K562 (cell line): ENCODE measurements at places on chromosomes 12 and 14.

GRCh38 chr12:132323171-132324010 is 6.0 kb downstream of the GALNT9 start:
- no peak for DNase-seq

DNA sequence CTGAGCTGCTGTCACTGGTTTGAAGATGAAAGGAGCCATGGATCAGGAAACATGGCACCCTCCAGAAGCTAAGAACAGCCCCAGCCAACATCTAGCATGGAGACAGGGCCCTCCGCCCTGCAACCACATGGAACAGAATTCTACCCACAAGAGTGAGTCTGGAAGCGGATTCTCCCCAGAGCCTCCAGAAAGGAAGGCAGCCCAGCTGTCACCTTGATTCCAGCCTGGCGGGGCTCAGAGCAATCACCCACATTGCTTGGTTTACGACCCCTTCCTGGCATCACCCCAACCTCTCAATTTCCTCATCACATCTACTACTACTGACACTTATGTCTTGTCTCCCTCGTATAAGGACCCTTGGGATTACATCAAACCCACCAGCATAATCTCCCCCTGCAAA is 38.5 kb downstream of the OAS2 start:
- DNase-seq = no peak

GRCh38 chr12:56046027-56046780 is 4.5 kb downstream of the RPS26 start:
- peak; percentile 27 for DNase-seq

DNA sequence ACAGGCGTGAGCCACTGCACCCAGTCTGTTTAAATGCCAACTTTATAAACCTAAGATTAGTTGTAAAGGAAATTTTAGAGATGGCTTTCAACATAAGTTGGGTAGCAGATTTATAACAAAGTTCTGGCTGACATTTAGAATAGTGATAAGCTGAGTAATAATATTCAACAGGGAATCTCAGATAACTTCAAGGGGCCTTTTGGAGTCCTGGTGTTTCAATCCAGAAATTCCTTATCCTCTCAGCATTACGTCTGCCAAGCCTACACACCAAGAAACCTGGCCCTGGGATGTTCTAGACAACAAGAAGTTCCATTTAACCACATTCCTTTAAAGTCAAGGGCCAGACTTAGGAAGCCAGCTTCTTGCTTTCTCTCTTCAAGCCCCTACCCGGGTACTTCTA is 59.5 kb upstream of the DYRK2 start:
- DNase-seq = no peak

GRCh38 chr12:109767456-109767855 is 53.8 kb downstream of the FAM222A start:
- no peak for DNase-seq

DNA sequence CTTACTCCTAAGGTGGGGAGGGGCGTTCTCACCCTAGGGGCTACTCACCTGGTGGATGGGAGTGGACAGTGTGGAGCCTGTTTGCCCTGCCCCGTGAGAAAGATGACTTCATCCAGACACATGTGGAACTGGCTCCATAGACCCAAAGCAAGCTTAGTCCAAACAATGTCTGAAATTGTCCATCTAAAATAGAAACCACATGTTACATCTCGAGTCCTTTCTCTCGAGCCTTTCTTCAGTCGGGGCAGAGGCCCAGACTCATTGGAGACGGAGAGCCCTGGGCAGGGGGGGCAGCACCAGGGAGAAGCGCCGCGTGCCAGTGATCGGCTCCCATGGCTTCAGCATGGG is 4.3 kb downstream of the SIVA1 start:
- DNase-seq = no peak

- no peak for DNase-seq
These were observed 158.9 kb downstream of the TMX1 start for GRCh38 chr14:51398898-51399297.

GRCh38 chr12:47819138-47819895 is 386 bp downstream of the HDAC7 start:
- DNase-seq = peak; percentile 82

GRCh38 chr12:92445253-92446082 is 257.3 kb upstream of the PLEKHG7 start:
- no peak for DNase-seq

DNA sequence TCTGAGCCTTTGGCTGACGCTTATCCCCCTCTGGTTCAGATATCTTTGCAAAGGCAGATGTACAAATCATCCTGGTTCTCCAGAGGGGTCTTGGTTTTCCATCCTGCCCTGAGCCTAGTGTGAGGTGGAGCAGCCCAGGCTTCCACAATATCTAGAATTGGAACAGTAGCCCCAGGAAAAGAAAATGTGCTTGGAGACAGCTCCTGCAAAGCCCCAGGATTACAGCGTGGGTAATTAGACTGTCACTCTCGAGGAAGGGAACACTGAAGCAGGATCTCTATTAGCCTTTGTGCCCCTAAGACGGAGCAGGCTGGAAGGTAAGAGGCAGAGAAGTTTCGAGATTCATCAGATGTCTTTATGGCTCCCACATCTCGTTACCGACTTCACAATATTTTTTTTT is 59.4 kb downstream of the TMEM132C start:
- no peak for DNase-seq

- no peak for DNase-seq
These were observed 33.5 kb downstream of the NIN start for GRCh38 chr14:50797250-50798047.

- DNase-seq = no peak
These were observed 334.1 kb downstream of the DPF3 start for GRCh38 chr14:72559669-72560255.
